Fibroblast of villous mesenchyme (primary cell): ENCODE measurements at places on chromosomes 16 and 17. TPM values are rescaled to one million over a fixed set of nuclear protein-coding genes. Genes with fewer than 3 reads are reported as not detected.

The CRHR1 gene
- total RNA-seq, result not detected in 2 replicates

The SLC6A4 gene
- not detected in 2 replicates for total RNA-seq

The EIF1 gene
- 82.5 and 85.5 TPM in 2 replicates for total RNA-seq

The DDX42 gene
- 85.0 and 85.9 TPM in 2 replicates for total RNA-seq
